Activated T-cell treated with anti-CD3 and anti-CD28 coated beads, Interleukin-2, amount 50 U/mL, for 1 hour (primary cell): ENCODE measurements at places on chromosomes 4 and X.

- DNase-seq, result no peak
These were observed 86.3 kb downstream of the FBXL5 start for GRCh38 chr4:15568821-15569220.

- DNase-seq, result no peak
These were observed 355.2 kb upstream of the GALNT7 start for GRCh38 chr4:172813359-172813923.

- no peak for DNase-seq
These were observed 105.1 kb upstream of the KLHL13 start for GRCh38 chrX:118221733-118222132.

- peak; percentile 46 for DNase-seq
These were observed at the start of gene SORCS2 for GRCh38 chr4:7192252-7193029. SORCS2 (plus strand) TSS chr4:7192538.

GRCh38 chr4:163191999-163192398, 25.3 kb upstream of the NAF1 start:
- no peak for DNase-seq

- no peak for DNase-seq
These were observed 7.6 kb downstream of the SPIN3 start for GRCh38 chrX:56987741-56988140.

- DNase-seq, result no peak
These were observed 279.7 kb downstream of the SPRY1 start for GRCh38 chr4:123676071-123676889.

DNA sequence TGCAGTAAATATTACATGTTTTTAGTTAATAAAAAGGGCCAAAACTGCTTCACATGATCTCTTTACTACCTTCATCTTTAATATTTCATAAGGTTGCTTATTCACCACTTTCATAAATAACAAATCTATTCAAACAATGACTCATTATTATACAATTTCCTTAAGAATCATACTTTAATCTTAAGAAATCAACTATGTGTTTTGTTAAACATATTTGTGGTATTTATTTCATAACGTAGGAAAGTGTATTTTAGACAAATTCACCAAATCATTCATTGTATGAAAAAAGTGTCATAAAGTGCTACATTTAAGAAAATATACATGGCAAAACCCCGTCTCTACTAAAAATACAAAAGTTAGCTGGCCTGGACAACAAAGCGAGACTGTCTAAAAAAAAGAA, 150.5 kb upstream of the RXFP1 start:
- no peak for DNase-seq

DNA sequence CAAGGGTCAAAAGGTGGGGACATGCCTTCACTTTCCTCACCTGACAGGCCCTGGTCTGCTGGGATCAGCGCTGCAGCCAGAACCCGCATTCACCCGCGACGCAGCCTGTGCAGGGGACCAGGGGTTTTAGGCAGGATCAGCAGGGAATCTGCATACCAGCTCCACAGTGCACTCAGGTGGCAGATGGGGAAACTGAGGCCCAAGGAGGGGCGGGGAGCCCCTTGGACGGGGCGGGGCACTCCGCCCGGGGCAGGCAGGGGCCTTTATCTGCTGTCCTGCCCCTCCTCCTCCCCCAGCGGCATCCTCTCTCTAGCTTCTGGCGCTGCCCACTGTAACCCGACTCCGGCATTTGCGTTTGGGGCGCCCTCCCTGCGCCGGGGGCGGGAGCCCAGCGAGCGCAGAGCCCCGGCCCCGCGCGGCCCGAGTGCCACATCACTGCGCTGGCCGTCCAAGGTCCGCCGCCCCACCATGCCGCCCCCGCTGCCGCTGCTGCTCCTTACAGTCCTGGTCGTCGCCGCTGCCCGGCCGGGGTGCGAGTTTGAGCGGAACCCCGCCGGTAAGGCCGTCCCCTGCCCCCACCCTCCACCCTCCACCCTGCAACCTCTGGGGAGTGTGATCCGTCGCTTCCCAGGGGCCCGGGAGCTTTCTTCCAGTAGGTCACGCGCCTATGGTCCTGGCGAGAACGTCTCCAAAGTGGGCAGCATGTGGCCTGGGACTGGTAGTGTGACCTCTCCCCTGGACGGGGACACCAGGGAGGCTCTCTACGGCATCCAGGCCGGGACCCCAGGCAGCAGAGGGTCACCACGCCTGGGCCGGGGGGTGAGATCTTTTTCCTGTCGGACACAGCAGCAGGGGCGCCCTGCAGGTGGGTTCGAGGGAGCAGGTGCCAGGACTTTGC, at the start of gene CPZ:
Gene CPZ, plus strand, starts transcription at position 400 of the 898 bp plus-strand sequence. Its CDS starts 69 bp downstream, at position 469.
- DNase-seq, result no peak

GRCh38 chr4:110793890-110794554, 171.1 kb upstream of the PITX2 start:
- no peak for DNase-seq

DNA sequence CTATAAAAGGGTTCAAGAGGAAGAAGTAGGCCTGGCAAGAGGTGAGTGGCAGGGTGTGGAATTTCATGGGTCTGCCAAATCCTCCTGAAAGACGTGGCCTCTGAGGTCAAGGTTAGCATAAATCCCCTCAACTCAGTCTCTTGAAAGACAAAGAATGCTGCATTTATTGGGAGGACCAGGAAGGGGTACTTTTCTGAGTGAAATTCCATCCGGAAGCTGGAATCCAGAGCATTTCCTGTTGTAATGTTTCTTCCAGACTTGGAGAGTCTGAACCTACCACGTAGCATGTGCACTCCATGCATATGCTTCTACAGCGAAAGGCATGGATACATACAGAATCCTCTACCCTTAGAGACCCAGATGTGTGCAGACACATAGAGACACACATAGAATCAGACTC, 13.4 kb upstream of the FGD1 start:
- no peak for DNase-seq

- DNase-seq, result no peak
These were observed 1499.5 kb upstream of the ADGRL3 start for GRCh38 chr4:59700651-59701050.

DNA sequence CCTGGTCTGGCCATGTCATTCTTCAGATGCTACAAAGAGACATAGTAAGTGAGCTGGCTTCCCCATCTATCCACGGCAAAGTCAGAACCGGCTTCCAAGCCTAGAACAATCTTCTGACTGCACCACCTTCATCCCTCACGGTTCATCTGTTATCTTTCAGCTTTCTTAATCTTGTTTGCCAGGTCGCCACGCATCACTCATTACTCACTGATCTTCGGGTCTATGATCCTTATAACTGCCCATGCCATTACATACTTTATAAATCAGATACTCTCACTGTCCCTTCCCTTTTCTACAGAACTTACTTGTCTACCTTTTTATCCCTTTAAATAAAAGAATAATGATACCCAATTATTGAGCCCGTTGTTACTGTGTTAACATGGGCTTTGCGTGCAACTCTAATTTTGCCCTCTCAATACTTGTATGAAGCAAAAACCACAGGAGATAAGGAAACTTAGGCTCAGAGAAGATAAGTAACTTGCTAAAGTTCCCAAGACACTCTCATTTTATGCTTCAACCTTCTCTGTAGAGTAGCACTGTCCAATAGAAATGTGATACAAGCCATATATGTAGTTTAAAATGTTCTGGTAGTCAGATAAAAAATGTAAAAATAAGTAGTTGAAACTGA, 171.7 kb downstream of the AMELX start:
- DNase-seq, result no peak

GRCh38 chr4:69167300-69167699, 47.2 kb downstream of the UGT2B11 start:
- DNase-seq, result no peak

GRCh38 chr4:13117185-13117584, 367.0 kb downstream of the RAB28 start:
- no peak for DNase-seq

- no peak for DNase-seq
These were observed 1.5 kb downstream of the CCNG2 start for GRCh38 chr4:77158487-77158861.

DNA sequence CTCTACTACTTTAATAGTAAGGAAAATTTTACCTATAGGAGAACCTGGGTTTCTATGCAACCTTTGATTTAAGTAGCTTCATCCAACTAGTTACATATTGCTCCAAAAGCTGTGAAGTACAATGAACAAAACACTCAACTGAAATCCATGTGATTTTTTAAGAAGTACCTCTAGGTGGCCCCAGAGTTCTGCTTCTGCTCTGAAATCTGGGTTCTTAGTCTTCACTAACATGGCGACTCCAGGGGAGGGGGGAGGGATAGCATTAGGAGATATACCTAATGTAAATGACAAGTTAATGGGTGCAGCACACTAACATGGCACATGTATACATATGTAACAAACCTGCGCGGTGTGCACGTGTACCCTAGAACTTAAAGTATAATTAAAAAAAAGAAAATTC, 73.4 kb upstream of the MAGEB2 start:
- DNase-seq, result no peak

DNA sequence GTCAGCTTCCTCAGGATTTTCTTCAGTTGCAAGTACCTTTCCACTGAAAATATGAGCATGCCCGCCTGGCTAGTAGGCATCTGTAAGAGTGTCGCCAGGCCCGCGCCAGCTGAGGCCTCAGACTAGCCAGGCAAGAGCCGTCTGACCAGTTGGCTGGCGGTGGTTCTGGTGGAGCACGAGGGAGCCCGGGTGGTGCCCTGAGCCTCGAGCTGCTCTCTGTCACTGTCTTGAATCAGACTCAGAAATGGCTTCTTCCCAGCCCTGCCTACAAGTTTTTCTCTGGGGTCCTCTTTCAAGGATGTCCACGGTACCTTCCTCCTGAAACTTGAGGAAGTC, 11.9 kb downstream of the GRPEL1 start:
- DNase-seq, result no peak

GRCh38 chr4:7947927-7948326, 8.3 kb upstream of the AFAP1 start:
- no peak for DNase-seq

GRCh38 chr4:7206911-7207567, 14.7 kb downstream of the SORCS2 start:
- DNase-seq, result no peak

GRCh38 chr4:181701214-181701613, 542.0 kb upstream of the TENM3 start:
- no peak for DNase-seq

GRCh38 chrX:5163663-5164062, 1065.0 kb downstream of the NLGN4X start:
- no peak for DNase-seq

GRCh38 chr4:8221985-8222384, 22.9 kb downstream of the SH3TC1 start:
- no peak for DNase-seq

DNA sequence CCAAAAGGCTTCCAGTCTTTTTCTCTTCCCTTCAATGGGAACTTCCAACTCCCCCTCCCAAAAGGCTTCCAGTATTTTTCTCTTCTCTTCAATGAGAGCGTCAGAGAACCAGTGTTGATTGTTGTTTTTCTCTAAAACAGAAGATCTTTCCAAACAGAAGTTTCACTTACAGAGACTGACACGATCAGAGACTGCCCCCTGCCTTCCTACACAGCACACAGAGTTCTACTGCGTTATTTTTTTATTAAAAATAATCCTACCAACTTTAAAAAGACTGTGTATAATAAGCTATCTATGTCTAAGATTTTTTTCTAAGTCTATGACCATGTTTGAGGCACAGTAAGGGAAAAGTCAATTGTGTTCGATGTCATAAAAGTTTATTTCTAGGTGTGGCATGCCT, 3.5 kb upstream of the HTR2C start:
- DNase-seq, result no peak

- DNase-seq, result peak; percentile 89
These were observed 659 bp upstream of the BMP2K start for GRCh38 chr4:78775303-78776078.
